H1 (cell line): ENCODE measurements at places on chromosomes 4 and X.

- DNase-seq = no peak
- H3K36me3 ChIP-seq = no peaks in the 10 kb centered on the region
- no peak overlapping the region for H3K4me3 ChIP-seq
- H3K27me3 ChIP-seq = no peaks in the 10 kb centered on the region
- no peak overlapping the region for H3K27ac ChIP-seq
- 0 out of 2 replicates have a peak, but pooled peaks cover 2% of the 10 kb centered on the region for H3K4me1 ChIP-seq
Measured at GRCh38 chrX:19670854-19671620, 155.7 kb upstream of the MAP3K15 start.

DNA sequence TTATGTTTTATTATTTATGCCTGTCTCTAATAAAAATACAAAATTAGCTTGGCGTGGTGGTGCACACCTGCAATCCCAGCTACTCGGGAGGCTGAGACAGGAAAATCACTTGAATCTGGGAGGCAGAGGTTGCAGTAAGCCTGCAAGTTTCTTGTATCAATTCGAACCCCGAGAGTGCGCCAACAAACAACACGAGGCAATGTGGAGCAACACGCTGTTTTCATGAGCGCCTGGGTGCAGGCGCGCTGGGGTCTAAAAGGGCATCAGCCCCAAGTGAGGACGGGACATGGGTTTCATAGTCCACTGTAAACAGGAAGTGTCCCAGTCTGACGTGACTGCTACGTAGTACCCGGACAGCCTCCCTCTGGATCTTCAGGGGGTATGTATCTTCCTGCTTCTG is 1634.6 kb upstream of the AGA start:
- H3K27me3 ChIP-seq = no peaks in the 10 kb centered on the region
- no peak for DNase-seq
- no peaks in the 10 kb centered on the region for H3K36me3 ChIP-seq
- H3K4me1 ChIP-seq = no peaks in the 10 kb centered on the region

GRCh38 chr4:139764182-139764581 is 98.6 kb downstream of the MGST2 start:
- no peak overlapping the region for H3K4me3 ChIP-seq
- H3K27ac ChIP-seq = no peak overlapping the region
- H3K4me1 ChIP-seq = no peaks in the 10 kb centered on the region

DNA sequence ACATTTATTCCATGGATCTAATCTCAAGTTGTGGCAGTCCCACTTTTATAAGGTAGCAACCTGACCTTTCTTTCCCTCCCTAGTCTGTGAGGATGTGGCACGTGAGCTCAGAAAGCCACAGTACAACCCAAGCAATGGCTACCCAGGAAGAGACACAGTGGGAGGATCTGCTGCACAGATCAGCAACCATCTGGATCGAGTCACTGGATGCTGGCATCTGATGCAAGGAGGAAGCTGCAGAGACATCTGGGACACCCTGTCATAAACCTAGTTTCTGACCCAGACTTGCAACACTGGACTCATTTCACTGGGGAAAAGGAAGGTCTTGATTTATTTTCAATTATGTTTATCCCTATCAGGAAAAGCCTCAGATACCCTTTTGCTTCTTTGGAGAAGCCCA is 327.1 kb downstream of the PAPSS1 start:
- no peaks in the 10 kb centered on the region for H3K27me3 ChIP-seq
- H3K36me3 ChIP-seq = no peaks in the 10 kb centered on the region
- no peak overlapping the region for H3K27ac ChIP-seq
- H3K4me1 ChIP-seq = no peaks in the 10 kb centered on the region
- DNase-seq = no peak

- no peak overlapping the region for H3K4me3 ChIP-seq
- DNase-seq = no peak
- H3K27me3 ChIP-seq = no peaks in the 10 kb centered on the region
- H3K36me3 ChIP-seq = no peaks in the 10 kb centered on the region
- no peaks in the 10 kb centered on the region for H3K4me1 ChIP-seq
Measured at GRCh38 chr4:135365065-135365464, 1163.5 kb upstream of the PABPC4L start.

DNA sequence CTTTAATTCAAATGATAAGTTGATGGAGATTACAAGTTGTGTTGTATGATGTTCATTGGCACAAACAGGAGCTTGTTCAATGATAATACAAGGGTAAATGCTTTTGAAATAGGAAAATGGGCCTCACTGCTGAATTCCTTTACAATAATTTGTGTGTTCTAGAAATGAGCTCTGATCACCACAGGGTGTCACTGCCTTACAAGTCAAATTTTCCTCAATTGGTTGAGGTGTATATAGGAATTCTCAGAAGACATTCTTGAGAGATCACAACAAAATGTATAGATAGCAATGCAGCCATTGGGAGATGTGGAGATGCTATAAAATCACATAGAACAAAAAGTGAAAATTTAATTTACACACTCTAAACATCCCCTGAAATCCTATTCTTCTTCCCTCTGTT is 49.6 kb downstream of the KLF8 start:
- H3K36me3 ChIP-seq = no peaks in the 10 kb centered on the region
- DNase-seq = no peak
- H3K4me3 ChIP-seq = no peak overlapping the region
- H3K27me3 ChIP-seq = no peaks in the 10 kb centered on the region
- H3K4me1 ChIP-seq = no peaks in the 10 kb centered on the region

GRCh38 chr4:86523333-86523732 is 70.8 kb upstream of the PTPN13 start:
- no peaks in the 10 kb centered on the region for H3K4me1 ChIP-seq
- H3K4me3 ChIP-seq = no peak overlapping the region
- no peak for DNase-seq
- H3K36me3 ChIP-seq = no peaks in the 10 kb centered on the region
- H3K27me3 ChIP-seq = no peaks in the 10 kb centered on the region
- no peak overlapping the region for H3K27ac ChIP-seq

GRCh38 chrX:26613956-26614355 is 398.0 kb downstream of the MAGEB5 start:
- no peak for DNase-seq
- no peaks in the 10 kb centered on the region for H3K4me1 ChIP-seq
- H3K27ac ChIP-seq = no peak overlapping the region
- no peak overlapping the region for H3K4me3 ChIP-seq
- H3K27me3 ChIP-seq = no peaks in the 10 kb centered on the region

DNA sequence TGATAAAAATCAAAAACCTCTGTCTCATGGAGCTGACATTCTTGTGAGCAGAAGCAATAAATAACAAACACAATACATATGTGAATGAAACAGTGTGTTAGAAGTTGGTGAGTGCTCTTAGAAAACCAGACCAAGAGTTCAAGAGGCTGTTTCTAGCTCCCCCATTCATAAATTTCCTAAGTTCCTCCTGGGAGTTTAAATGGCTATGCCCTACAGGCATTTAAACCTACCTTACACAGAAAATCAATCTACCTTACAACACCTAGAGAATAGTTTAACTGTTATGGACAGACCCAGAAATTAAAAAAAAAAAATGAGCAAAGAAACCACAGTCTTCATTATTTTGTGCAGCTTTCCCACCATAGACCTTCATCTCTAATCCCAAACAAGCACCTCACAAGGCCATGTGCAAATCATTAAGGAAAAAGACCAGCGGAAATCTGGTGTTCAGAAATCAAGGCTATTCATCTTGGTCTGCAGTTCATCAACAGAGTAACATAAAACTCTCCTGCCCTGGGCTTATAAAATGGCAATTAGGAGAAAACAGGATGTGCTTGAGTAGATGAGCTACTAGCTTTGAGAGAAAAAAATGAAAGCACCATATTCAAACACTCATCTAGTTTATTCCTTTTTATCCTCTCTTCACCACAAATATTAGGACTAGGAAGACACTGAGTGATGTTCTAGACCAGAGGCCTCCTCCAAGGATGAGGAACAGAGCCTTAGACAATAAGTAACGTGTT is 147.2 kb downstream of the SHROOM3 start:
- no peak for DNase-seq
- H3K36me3 ChIP-seq = no peaks in the 10 kb centered on the region
- no peak overlapping the region for H3K4me3 ChIP-seq
- H3K4me1 ChIP-seq = peaks cover 5% of the 10 kb centered on the region
- no peak overlapping the region for H3K27ac ChIP-seq

GRCh38 chr4:98994474-98995182 is 893 bp upstream of the METAP1 start:
- no peaks in the 10 kb centered on the region; the same call in 1 of the 2 replicates for H3K4me1 ChIP-seq
- no peak for DNase-seq
- no peaks in the 10 kb centered on the region for H3K27me3 ChIP-seq
- H3K36me3 ChIP-seq = no peaks in the 10 kb centered on the region
- peak overlapping the region; percentile 27; the same call in 1 of the 2 replicates for H3K4me3 ChIP-seq

GRCh38 chr4:189870511-189871234 is 70.0 kb upstream of the FRG1 start:
- H3K4me3 ChIP-seq = no peak overlapping the region
- DNase-seq = no peak
- no peaks in the 10 kb centered on the region for H3K36me3 ChIP-seq
- H3K27me3 ChIP-seq = no peaks in the 10 kb centered on the region
- H3K27ac ChIP-seq = no peak overlapping the region

DNA sequence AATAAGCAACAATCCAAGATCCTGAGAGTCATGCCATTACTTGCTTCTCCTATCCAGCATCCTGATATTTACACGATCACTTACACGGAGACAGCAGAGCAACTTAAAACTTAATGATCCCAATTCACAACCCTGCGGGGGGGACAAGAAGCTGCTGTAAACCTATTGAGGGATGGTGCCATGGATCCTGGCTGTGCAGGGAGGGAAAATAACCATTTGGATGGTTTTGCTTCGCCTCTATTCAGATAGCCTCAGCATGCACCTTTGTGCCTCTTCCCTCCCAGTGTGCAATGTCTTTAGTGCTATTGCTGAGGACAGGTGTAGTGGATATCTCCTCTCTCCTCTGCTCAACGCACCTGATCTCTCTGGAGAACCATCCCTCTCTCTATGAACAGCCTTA is 89.7 kb upstream of the PPARGC1A start:
- peaks cover 7% of the 10 kb centered on the region; the same call in 1 of the 2 replicates for H3K4me1 ChIP-seq
- no peaks in the 10 kb centered on the region for H3K27me3 ChIP-seq
- H3K27ac ChIP-seq = no peak overlapping the region
- DNase-seq = peak; percentile 53
- H3K36me3 ChIP-seq = no peaks in the 10 kb centered on the region

DNA sequence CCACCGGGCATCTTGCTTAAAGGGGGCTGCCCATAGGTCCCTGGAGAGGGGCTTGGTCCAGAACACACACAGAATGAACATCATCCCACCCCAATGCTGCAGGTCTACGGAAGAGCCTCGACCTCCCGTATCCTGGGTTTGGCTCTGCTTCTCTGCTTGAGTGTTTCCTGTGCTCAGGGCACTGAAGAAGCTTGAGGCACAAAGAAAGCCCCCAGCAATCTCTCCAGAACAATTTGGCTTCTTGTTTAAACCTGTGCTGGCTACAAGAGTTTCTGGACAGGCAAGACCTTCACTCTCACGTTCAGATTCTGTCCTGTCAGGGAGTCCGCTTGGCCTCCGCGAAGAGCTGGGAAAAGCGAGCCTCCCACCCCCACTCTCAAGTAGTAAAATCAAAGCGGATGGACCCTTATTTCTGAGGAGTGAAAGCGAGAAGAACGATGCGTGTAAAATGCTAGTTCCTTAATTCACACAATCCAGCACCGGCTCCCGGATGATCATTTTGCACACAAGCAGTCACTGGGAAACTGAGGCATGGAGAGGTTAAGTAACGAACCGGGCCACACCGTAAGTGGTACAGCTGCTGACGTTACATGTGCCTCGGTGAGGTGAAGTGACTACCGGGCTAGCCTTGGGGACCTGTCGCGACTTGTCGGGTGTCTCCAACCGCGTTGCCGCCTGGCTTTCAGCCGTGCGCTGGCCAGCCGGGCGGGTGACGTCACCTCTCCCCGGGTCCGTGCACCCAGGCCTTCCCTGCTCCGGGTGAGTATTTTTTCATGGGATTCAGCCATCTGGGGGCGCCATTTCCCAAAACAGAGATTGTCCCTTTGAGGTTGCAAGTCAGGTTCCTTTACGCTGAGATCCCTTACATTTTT is 3.1 kb upstream of the SFRP2 start:
- peaks cover 11% of the 10 kb centered on the region for H3K27me3 ChIP-seq
- DNase-seq = peak; percentile 97
- H3K27ac ChIP-seq = no peak overlapping the region
- peak overlapping the region; percentile 94 for H3K4me3 ChIP-seq
- H3K4me1 ChIP-seq = peaks cover 10% of the 10 kb centered on the region

DNA sequence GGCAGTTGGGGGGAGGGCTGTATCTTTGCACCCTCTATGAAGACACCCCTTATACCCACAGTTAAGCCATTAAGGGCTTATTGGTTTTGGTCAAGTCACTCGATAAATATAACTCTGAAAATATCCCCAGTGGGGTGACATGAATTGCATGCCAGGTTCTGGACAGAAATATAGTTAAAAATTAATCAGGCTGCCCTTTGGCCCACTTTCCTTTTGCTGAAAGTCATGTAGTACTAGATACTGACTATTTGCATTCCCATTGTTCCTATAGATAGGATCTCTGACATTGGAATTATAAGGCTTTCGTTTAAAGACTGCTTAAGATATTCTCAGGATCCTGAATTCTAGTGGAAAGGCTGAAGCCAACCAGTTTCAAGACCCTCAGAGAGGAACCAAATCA is 43.5 kb upstream of the LAMP2 start:
- no peaks in the 10 kb centered on the region for H3K36me3 ChIP-seq
- no peak for DNase-seq
- no peak overlapping the region for H3K4me3 ChIP-seq
- H3K27me3 ChIP-seq = no peaks in the 10 kb centered on the region

GRCh38 chr4:98253499-98253898 is 7.7 kb upstream of the RAP1GDS1 start:
- no peak for DNase-seq
- no peaks in the 10 kb centered on the region for H3K36me3 ChIP-seq
- H3K27ac ChIP-seq = no peak overlapping the region
- H3K4me3 ChIP-seq = no peak overlapping the region

- no peaks in the 10 kb centered on the region for H3K36me3 ChIP-seq
- H3K27ac ChIP-seq = no peak overlapping the region
- no peak overlapping the region for H3K4me3 ChIP-seq
Measured at GRCh38 chr4:148004228-148004857, 272.5 kb downstream of the ARHGAP10 start.

DNA sequence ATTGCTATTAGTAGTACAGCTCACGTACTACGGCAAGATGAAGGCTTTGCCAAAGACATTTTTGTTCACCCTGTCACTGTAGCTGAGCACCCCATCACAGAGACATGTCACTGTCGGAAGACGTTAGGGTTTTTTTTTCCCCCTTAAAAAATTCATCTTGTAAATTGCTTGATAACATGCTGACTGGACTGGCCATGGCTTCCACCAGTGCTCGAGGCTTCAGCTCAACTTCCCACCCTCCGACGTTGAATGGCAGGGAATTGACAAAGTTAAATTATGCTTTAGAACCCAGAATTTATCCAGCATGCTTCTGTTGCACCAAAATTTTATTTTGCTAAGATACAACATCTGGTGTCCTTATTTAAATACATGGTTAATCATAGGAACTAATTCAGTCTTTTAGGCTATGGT is 707 bp upstream of the OTUD4 start:
- no peaks in the 10 kb centered on the region for H3K27me3 ChIP-seq
- no peak for DNase-seq
- peaks cover 3% of the 10 kb centered on the region; the same call in 1 of the 2 replicates for H3K4me1 ChIP-seq
- H3K27ac ChIP-seq = peak overlapping the region; percentile 68
- peak overlapping the region; percentile 88 for H3K4me3 ChIP-seq

- H3K27ac ChIP-seq = no peak overlapping the region
- no peaks in the 10 kb centered on the region for H3K4me1 ChIP-seq
- H3K4me3 ChIP-seq = no peak overlapping the region
- H3K27me3 ChIP-seq = no peaks in the 10 kb centered on the region
- H3K36me3 ChIP-seq = no peaks in the 10 kb centered on the region; the same call in 1 of the 2 replicates
Measured at GRCh38 chr4:185232370-185232769, 23.0 kb downstream of the SNX25 start.

GRCh38 chrX:135649029-135649428 is 64.4 kb upstream of the CT45A1 start:
- DNase-seq = no peak
- no peaks in the 10 kb centered on the region for H3K36me3 ChIP-seq
- no peak overlapping the region for H3K4me3 ChIP-seq
- H3K4me1 ChIP-seq = no peaks in the 10 kb centered on the region
